Fibroblast of pulmonary artery (primary cell): ENCODE measurements at places on chromosomes 1 and 21.

DNA sequence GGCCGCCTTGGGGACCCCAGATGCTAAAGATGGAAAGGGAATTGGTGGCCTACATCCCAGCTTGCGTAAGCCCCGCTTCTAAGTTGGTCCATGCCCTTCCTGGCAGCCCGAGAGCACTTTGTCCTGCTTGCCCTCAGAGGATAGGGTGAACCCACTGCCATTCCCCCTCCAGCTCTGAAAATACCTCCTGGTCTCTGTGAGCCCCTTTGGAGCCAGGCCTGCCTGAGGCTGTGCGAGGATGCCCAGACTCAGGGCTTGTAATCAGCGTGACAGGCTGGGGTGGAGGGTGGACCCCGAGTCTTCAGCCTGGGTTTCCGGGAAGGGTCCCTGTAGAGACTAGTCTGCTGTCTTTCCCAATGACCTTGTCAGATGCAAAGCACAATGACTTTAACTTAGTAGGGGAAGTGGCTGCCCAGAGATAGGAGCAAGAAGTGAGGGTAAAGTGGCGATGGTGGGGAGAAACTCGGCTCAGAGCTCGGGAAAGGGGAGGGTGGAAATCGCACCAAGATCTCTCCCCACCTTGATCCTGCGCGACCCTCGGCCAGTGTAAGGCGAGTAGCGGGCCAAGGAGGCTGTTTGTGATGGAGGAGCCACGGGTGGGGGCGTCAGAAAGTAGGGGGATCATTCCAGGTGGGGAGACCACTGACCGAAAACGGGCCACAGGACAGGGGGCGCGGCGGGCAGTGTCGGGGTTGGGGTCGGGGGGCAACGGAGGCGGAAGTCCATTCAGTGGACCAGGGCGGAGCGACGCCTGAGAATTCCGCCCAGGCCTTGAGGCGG, 2.7 kb upstream of the HES3 start:
- DNase-seq = no peak

DNA sequence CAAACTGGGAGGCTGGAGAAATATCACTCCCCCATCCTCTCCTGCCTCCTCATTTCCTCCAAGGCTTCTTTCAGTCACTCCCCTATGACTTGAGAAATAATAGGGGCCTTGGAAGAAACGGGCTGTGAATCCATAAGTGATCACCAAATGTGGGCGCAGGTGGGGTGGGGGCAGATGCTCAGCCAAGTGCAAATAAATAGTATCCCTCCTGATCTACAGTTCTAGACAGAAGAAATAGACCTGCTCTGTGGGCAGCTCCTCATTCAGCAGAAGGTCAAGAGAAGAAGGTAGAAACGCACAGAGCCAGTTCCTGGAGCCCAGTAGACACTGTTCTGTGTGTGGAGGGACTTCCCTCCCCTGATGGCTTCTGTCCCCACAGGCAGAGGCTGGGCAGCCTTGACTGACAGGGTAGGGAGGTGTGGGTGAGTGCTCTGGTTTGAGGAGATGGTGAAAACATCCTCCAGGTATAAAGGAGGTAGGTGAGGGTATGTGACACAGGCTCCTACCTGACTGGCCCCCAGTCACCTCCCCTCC, 17.1 kb downstream of the PAX7 start:
- DNase-seq = no peak

GRCh38 chr21:45393833-45394638, 10.9 kb upstream of the COL18A1 start:
- no peak for DNase-seq

GRCh38 chr1:230515451-230516145, 89.5 kb upstream of the PGBD5 start:
- DNase-seq = no peak

DNA sequence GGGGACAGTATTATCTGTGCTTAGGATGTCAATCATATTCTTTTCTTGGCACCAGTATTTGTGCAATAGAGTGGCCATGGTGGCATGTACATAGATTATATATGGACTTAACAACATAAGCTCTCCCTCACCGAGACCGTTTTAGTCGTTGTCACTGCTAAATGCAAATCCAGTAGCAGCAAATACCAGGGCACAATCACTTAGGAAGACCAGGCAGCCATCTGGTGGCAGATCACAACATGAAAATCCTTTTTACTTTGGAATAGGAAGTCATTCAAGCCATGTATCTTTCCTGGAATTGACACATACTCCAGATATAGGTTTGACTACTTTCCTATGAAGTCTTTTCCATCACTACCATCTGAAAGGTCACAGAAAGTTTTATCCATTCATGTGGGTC, 53.2 kb upstream of the C1orf87 start:
- no peak for DNase-seq

- no peak for DNase-seq
Observed at GRCh38 chr1:222247081-222247480, 300.8 kb downstream of the HHIPL2 start.

GRCh38 chr1:200302192-200302920, 107.5 kb downstream of the ZNF281 start:
- DNase-seq = peak; percentile 47

- DNase-seq = no peak
Observed at GRCh38 chr1:182939413-182939812, 13.6 kb downstream of the SHCBP1L start.

- no peak for DNase-seq
Observed at GRCh38 chr1:15355968-15356625, 53.6 kb upstream of the EFHD2 start.

DNA sequence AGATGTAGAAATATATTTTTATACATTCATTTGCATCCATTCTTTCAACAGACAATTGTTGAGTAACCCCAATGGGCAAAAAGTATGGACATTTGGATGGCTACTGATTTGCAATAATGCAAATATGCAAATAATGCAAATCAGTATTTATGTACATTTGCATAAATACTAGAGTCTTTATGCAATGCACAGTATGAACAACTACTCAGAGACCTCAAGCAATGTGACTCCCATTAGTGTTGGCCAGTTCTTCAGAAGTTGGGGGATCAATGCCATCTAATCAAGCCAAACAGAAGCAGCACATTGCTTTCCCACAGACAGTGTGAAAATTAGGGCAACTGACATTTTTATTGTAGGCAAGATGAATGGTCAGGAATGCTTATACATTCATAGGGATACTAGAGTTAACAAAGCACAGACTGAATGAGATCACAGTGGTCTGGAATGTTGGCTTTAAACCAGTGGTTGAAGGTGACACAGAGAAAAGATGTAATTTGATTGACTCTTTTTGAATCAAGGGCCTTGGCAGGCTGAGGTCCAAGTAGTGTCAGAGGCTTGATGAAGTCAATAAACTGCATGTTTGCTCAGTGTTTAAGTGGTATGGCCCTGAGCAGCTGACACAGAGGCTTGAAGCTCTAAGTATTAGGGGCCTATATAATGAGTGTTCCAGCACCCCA, 256.6 kb downstream of the CTH start:
- DNase-seq = no peak

DNA sequence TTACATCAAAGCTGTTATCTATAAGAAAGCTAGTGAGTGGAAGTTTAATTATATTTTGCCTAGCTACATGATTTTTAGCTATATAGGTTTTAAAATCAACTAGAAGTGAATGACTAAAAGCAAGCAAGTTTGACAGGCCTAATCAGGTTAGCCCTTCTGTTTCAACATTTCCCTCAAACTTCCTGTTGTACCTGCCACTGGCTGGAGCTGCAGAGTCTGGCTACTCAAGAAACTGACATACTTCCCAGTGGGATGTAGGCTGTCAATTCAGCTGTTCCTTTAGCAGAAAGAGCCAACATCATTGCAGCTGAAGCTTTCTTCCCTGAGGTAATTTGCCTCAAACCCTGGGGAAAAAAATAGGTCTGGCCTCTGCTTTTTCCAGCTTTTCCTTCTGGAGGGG, 87.1 kb upstream of the TNR start:
- no peak for DNase-seq

- DNase-seq = no peak
Observed at GRCh38 chr21:44695641-44696040, 1.3 kb upstream of the KRTAP10-12 start.

GRCh38 chr1:184860985-184861754, 106.5 kb upstream of the EDEM3 start:
- DNase-seq = no peak

- no peak for DNase-seq
Observed at GRCh38 chr1:19744335-19744743, 55.4 kb downstream of the TMCO4 start.

- no peak for DNase-seq
Observed at GRCh38 chr1:110344152-110344551, 5.0 kb downstream of the RBM15 start.

DNA sequence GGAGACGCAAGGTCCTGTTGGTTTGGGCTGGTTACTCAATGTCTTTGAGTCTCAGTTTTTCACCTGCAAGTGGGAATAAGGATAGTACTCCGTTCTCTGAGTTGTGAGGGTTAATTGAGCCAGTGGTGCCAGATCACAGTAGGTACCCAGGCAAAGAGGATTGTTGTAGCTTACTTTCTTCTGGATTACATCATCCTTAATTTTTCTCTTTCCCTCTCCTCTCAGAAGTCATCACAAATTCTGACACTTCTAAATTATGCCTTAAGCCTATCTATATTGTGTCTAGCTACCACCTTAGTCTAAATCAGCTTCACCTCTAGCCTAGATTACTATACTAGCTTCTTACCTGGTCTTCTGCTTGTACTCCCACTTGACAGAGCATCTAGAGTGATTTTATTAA, 149.5 kb downstream of the ROR1 start:
- no peak for DNase-seq

DNA sequence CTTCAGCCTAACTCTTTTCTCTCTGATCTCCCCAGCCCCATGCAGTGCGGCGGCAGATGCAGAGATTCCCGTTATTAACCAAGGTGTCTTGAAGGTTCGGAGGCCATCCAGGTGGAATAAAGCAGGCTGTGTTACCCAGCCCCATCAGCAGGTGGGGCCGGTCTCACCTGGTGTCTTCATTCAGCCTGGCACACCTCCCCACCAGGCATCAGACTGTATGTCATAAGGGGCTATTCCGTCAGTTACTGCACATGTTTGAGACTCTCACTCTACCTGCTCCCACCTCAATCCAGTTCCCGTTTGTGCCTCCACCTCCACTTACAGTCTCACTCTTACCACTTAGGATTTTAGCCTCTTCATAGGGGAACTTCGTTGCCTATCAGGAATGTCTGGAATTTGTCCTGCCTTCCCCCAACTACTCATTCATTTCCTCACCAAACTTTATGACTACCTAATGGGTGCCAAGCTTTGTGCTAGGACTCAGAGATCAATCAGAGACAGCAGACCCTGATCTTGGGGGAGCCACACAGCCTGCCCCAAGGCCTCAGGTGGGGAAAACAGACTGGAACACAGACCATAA, 170.2 kb downstream of the PLPP3 start:
- DNase-seq = no peak

- DNase-seq = peak; percentile 93
Observed at GRCh38 chr21:14889080-14889810, 175.6 kb downstream of the NRIP1 start.

DNA sequence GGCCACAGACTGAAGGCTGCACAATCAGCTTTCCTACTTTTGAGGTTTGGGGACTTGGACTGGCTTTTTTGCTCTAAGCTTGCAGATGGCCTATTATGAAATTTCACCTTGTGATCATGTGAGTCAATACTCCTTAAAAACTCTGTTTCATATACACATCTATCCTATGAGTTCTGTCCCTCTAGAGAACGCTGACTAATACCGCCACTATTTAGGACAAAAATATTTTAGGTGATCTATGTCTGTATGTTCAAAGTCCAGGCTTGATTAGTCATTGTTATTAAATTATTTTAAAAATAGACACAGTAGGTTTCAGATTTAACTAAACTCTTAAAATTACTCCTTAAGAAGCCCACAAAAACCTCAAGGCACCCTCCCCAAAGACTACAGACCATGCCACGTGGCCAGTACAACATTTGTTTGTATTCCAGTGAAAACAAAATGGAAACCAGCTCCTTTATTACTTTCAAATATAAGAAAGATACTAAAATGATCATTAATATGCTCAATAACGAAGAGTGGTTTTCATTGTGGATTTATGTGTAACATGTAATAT, 63.1 kb downstream of the TMPRSS15 start:
- DNase-seq = no peak

- DNase-seq = peak; percentile 6
Observed at GRCh38 chr1:2611031-2611501, 21.8 kb downstream of the MMEL1 start.

DNA sequence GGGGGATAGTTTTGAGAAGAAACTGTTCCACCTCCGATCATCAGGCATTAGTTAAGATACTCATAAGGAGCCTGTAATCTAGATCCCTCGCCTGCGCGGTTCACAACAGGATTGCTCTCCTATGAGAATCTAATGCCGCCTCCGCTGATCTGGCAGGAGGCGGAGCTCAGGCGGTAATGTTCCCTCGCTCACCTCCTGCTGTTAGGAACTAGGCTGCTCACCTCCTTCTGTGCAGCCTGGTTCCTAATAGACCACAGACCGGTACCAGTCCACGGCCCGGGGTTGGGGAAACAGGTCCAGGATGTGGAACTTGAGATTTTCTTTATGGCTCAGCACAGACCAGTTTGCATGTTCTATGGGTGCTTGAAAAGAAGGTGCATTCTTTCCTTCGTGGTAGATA, 27.2 kb upstream of the FAM3B start:
- peak; percentile 4 for DNase-seq

DNA sequence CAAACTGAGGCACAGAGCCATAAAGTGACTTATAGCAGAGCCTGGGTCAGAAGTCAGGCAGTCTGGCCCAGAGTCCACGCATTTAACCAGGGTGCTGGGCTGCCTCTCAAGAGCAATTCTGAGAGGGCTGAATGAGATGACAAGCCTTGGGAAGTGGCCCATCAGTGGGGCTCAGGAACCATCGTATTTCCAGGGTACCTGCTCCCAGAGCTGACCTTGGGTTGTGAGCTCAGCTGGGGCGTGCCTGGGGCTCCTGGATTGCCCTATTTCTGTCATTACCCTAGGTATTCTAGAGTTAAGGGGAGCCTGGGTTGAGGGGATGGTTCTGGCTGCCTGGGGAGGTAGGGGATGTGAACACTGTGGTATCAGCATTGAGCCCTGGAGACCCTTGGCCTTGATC, 49.4 kb downstream of the LGR6 start:
- DNase-seq = no peak

- DNase-seq = no peak
Observed at GRCh38 chr1:157141212-157141855, 3.1 kb upstream of the ETV3 start.

DNA sequence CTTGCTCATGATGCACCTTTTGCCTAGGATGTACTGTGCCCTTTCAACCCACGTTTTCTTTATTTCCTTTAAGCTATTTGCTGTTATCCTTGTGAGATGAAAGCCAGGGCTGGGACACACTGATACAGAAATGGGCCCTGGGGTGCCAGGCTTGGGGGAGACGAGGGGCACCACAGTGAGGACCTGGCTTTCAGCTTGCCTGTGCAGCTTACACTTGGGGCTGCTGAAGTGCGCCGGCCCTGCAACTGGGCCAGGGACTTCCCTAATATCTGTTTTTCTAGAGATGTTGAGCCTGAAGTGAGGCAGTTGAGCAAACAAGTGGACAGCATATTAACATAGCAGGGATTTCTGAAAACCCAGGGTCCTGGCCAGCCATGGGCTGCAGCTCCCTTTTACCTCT, 42.5 kb upstream of the SLC19A1 start:
- no peak for DNase-seq

GRCh38 chr1:220207411-220207810, 64.8 kb downstream of the RAB3GAP2 start:
- no peak for DNase-seq
